ENCODE measurements at places on chromosomes 3 and 15. TPM values are rescaled to one million over a fixed set of nuclear protein-coding genes. Genes with fewer than 3 reads are reported as not detected.

GRCh38 chr3:8416965-8417364 lies 84.7 kb upstream of the LMCD1 start:
- peak; percentile 66 for DNase-seq

DNA sequence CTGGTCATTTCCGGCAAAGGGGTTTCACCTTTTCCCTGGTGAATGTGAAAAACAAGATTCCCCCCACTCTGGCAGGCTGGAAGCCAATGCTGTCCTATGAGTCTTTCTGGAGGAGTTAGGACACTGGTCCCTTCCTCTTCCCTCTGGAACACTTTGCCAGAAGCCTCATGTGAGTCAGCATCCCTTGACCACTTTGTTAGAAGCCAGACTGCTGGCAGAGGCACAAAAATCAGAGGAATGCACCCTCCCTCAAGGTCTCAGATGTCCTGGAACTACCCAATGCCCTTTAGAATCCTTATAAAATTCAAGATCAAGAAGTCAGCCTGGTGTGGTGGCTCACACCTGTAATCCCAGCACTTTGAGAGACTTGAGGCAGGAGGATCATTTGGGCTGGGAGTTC lies 26.6 kb downstream of the ITGB5 start:
- DNase-seq: no peak

The KIF23 gene
- total RNA-seq: 3.1 TPM

The SOX2 gene
- not detected for total RNA-seq

The MAPKAPK3 gene
- total RNA-seq: 21.5 TPM

GRCh38 chr3:58117561-58118181 lies 93.1 kb downstream of the DNASE1L3 start:
- DNase-seq: peak; percentile 38
